Esophagus muscularis mucosa (tissue), 4 donors: ENCODE measurements at places on chromosomes 11 and 22. TPM values are rescaled to one million over a fixed set of nuclear protein-coding genes. Genes with fewer than 3 reads are reported as not detected.

SAA2 gene
- total RNA-seq: 0.34 TPM

HORMAD2 gene
- total RNA-seq: not detected

FXYD6 gene
- 78.9 TPM for total RNA-seq

MPEG1 gene
- 36.1 TPM for total RNA-seq

ZBTB16 gene
- total RNA-seq: 256 TPM

DERL3 gene
- not detected for total RNA-seq

NFAM1 gene
- 3.2 TPM for total RNA-seq

CEP126 gene
- 6.6 TPM for total RNA-seq

ZP1 gene
- not detected for total RNA-seq

LRRC32 gene
- 44.3 TPM for total RNA-seq

NXPE4 gene
- total RNA-seq: not detected

RASL10A gene
- 0.50 TPM for total RNA-seq

ZDHHC5 gene
- total RNA-seq: 43.6 TPM

TRIM34 gene
- 5.0 TPM for total RNA-seq
